Kidney (tissue), 22 donors: ENCODE measurements at places on chromosomes 2 and 18. TPM values are rescaled to one million over a fixed set of nuclear protein-coding genes. Genes with fewer than 3 reads are reported as not detected.

DNA sequence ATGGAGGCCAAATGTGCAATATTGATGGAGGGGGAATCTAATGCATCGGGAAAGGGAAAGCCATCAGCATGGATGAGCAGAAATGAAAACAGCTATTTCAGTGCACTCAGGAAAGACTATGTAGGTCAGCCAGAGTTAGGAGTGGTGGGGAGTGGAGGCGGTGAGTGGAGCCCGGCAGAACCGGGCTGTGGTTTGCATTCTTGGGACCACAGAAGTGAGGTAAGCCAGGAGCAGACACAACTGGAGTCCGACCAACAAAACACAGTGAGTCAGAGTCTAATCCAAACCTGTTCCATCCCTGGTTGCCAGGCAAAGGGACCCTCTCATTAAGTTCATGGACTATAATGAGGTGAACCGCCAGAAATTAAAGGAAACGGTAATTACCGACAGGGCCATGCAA is 61.1 kb upstream of the RAB12 start:
- no peak for DNase-seq

DNA sequence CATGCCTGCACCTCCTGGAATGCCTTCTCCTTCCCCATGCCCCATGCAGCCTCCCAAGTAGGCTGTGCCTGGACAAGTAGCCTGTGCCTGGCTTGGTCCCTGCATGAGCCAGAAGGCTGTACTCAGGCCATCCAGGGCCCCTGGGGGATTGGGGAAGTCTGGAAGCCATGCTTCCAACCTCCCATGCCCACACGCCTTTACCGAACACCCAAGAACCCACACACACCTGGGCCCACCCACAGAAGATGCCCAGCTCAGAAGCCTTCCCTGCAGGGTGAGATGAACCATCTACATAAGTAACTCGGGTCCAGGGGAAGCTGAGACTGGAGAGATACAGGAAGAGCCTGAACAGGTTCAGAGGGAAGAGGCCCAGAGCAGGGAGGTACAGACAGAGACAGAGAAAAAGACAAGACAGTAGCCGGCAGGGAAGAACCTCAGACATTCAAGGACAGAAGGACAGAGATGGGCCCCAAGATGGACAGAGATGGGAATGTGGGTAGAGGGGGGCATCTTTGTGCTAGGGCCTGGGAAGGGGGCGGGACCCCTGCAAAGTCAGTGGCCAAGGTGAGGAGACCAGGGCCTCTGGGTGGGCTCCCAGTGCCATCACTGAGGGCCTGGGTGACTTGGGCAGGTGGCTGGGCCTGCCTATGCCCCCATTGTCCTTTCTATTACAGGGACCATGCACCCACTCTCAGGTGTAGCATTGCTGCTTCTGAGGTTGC is 4.3 kb downstream of the BIN1 start:
- peak; percentile 54 for DNase-seq

DNA sequence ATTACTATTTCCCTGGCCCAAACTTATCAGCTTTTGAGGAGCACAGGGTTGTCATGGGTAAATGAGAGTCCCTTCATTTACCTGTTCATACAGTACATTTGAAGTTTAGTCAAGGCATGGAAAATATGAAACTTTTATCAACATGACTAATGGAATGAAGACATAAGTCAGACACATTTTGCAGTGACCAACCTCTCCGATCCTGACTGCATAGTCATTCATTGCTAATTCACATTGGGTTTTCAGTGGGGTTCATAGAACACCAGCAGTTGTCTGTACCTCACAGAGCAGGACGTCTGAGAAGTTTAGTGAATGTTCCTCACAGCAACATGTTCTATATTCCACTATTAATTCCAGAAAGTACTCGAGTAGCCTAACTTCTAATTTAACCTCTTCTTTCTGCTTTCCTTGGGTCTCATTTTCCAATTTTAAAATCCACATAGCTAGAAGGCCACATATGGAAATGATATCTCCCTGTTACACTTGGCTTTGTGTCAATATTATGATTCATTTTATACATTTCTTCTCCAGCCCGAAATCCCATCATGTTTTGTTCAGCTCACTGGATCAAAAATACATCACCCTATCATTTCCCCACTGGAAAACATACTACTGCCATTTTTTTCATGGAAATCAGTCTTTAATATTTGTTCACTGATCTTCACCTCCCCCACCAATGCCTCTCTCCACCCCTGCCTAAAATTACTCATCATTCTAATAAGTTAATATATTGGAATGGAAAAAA is 65.9 kb downstream of the CDH20 start:
- no peak for DNase-seq

TWIST2 gene
- 0.56 TPM for polyA plus RNA-seq

COLEC12 gene
- polyA plus RNA-seq = 1.3 TPM

CMPK2 gene
- 2.8 TPM for polyA plus RNA-seq
